HFFc6 (cell line): ENCODE measurements at places on chromosomes 5 and 9. TPM values are rescaled to one million over a fixed set of nuclear protein-coding genes. Genes with fewer than 3 reads are reported as not detected.

- no peaks in the 10 kb centered on the region for H3K36me3 ChIP-seq
- no peaks in the 10 kb centered on the region for H3K4me1 ChIP-seq
- no peak for DNase-seq
- H3K27ac ChIP-seq = no peak overlapping the region
- peaks cover 18% of the 10 kb centered on the region for H3K27me3 ChIP-seq
- no peak overlapping the region for H3K4me3 ChIP-seq
These were observed 76.4 kb downstream of the ACER2 start for GRCh38 chr9:19485193-19485592.

DNA sequence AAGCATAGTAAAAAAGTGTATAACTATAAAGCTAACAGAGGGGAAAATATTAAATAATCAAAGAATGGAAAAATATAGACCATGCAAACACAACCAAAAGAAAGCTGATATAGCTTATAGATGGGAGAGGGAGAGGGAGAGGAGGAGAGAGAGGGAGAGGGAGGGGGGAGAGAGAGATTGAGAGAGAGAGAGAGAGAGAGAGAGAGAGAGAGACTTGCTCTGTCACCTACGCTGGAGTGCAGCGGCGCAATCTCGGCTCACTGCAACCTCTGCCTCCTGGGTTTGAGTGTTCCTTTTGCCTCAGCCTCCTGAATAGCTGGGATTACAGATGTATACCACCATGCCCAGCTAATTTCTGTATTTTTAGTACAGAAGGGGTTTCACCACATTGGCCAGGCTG lies 110.6 kb downstream of the RAPGEF6 start:
- H3K27me3 ChIP-seq = no peaks in the 10 kb centered on the region
- H3K4me1 ChIP-seq = peaks cover 56% of the 10 kb centered on the region
- no peak overlapping the region for H3K4me3 ChIP-seq
- H3K27ac ChIP-seq = no peak overlapping the region
- DNase-seq = no peak

DNA sequence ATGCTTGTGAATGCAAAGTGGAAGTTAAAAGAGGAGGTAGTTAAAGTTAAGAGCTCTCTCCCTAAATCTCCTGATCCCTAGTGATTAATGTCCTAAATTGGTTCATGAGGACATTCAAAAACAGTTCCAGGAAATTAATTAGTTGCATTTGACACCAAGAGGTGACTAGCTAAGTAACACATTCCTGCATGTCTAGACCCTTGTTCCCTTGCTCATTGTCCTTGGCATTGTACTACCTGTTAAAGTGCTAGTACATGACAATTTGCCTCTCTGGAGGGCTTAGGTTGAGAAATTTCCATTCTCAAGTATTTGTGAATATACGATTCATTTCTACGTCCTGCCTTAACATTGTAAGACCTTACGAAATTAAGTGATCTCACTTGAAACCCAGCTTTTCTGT lies 278.6 kb upstream of the CDH10 start:
- H3K4me3 ChIP-seq = no peak overlapping the region
- no peaks in the 10 kb centered on the region for H3K36me3 ChIP-seq
- H3K4me1 ChIP-seq = no peaks in the 10 kb centered on the region
- no peak for DNase-seq

DNA sequence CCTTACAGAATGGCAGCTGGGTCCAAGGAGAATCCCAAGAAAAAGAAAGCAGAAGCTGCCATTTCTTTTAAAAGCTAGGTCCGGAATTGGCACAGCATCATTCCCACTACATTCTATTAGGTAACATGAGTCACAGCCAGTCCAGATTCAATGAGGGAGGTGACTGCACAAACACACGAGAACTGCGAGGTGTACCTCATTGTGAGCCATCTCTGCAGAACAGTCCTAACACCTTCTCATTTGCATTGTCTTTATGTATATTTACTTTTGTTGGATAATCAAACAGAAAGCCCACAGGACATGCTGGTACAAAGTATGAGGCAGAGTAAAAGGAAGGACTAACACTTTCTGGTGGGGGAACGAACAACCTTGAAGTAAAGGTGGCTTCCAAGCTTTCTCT lies 14.6 kb upstream of the HABP4 start:
- H3K4me3 ChIP-seq = no peak overlapping the region
- H3K27ac ChIP-seq = no peak overlapping the region
- DNase-seq = no peak
- no peaks in the 10 kb centered on the region for H3K36me3 ChIP-seq

- no peak overlapping the region for H3K4me3 ChIP-seq
- peaks cover 31% of the 10 kb centered on the region for H3K4me1 ChIP-seq
These were observed 17.1 kb upstream of the TOR1B start for GRCh38 chr9:129785866-129786265.

GRCh38 chr9:72006501-72006900 lies 53.9 kb downstream of the C9orf57 start:
- peaks cover 8% of the 10 kb centered on the region for H3K4me1 ChIP-seq
- H3K27me3 ChIP-seq = no peaks in the 10 kb centered on the region; the same call in 1 of the 2 replicates
- H3K27ac ChIP-seq = no peak overlapping the region
- no peaks in the 10 kb centered on the region for H3K36me3 ChIP-seq

DNA sequence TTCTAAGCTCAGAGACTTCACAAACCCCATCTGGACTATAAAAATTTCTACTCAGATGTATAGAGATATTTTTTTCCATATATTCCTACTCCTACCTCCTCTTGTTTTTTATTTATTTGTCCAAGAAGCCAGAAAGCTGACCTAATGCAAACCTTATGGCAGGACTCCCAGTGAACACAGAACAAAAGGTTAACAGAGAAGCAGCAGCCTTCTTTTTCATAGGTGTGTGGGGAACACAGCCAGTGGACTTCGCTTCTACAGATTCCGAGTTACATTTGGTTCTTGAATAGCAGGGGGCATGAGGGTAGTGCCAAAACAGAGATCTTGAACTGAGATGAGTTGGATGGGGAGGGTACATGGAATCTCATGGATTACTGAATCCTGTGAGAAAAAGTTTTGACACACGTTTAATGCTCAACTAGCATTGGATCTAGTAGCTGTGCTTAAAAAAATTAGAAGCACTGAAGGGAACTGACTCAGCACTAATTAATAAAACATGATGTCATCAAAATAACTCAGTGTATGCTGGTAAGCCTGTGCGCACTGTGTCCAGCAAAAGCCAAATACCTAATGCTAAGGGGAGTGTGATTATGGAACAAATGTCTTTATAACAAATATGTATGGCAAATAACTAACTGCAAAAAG lies 240.1 kb downstream of the GABRB2 start:
- no peak overlapping the region for H3K27ac ChIP-seq
- H3K4me1 ChIP-seq = no peaks in the 10 kb centered on the region
- DNase-seq = no peak
- H3K27me3 ChIP-seq = no peaks in the 10 kb centered on the region
- no peaks in the 10 kb centered on the region for H3K36me3 ChIP-seq

- DNase-seq = no peak
- no peaks in the 10 kb centered on the region; the same call in 1 of the 2 replicates for H3K27me3 ChIP-seq
- no peak overlapping the region for H3K27ac ChIP-seq
- no peak overlapping the region for H3K4me3 ChIP-seq
- H3K36me3 ChIP-seq = no peaks in the 10 kb centered on the region
These were observed 57.4 kb upstream of the SPRY4 start for GRCh38 chr5:142382186-142382585.

- no peaks in the 10 kb centered on the region for H3K4me1 ChIP-seq
- H3K4me3 ChIP-seq = no peak overlapping the region
- no peak for DNase-seq
- H3K27ac ChIP-seq = no peak overlapping the region
- no peaks in the 10 kb centered on the region for H3K36me3 ChIP-seq
These were observed 16.6 kb upstream of the ANP32B start for GRCh38 chr9:97966493-97966892.

GRCh38 chr5:15513431-15513830 lies 13.5 kb downstream of the FBXL7 start:
- H3K36me3 ChIP-seq = peaks cover 12% of the 10 kb centered on the region; the same call in 1 of the 2 replicates
- H3K4me3 ChIP-seq = no peak overlapping the region
- H3K27me3 ChIP-seq = peaks cover 2% of the 10 kb centered on the region; the same call in 1 of the 2 replicates
- DNase-seq = no peak
- no peak overlapping the region for H3K27ac ChIP-seq
- peaks cover 64% of the 10 kb centered on the region for H3K4me1 ChIP-seq

Gene F2RL1
- 2.9 to 6.7 TPM (median 4.5 TPM) in 3 replicates for total RNA-seq

Gene ANKRD34B
- not detected in 3 replicates for total RNA-seq

Gene INSL6
- not detected in 3 replicates for total RNA-seq
